Thoracic aorta endothelial cell (primary cell): ENCODE measurements at places on chromosomes 5 and 9. TPM values are rescaled to one million over a fixed set of nuclear protein-coding genes. Genes with fewer than 3 reads are reported as not detected.

Gene OLFML2A
- 0.07 TPM in 1 of 2 replicates, not detected in the other for total RNA-seq

Gene SPINK6
- total RNA-seq = not detected in 2 replicates

Gene TLR4
- 139 and 141 TPM in 2 replicates for total RNA-seq

Gene GAPVD1
- total RNA-seq = 96.2 and 101 TPM in 2 replicates

Gene NMUR2
- total RNA-seq = not detected in 2 replicates
